ENCODE measurements at places on chromosomes 7 and 10. TPM values are rescaled to one million over a fixed set of nuclear protein-coding genes. Genes with fewer than 3 reads are reported as not detected.

DNA sequence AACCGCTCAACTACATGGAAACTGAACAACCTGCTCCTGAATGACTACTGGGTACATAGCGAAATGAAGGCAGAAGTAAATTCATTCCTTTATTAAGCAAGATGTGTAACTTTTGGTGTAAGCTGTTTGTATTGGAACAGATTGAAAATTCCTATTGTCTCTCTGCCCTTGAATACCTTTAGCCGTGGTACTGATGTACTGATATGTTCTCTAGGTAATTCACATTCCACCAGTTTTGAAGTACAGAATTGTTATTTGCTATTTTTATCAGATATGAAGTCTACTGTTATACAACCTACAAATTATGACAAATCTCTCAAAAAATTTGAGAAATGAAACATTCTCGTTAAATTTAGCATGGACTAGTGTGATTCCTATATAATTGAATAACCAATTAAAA, 17.7 kb downstream of the ZMYND11 start:
- H3K4me1 ChIP-seq = no peaks in the 10 kb centered on the region
- H3K36me3 ChIP-seq = no peaks in the 10 kb centered on the region
- H3K27ac ChIP-seq = no peak overlapping the region
- no peak for DNase-seq
- no peak overlapping the region for H3K4me3 ChIP-seq

DNA sequence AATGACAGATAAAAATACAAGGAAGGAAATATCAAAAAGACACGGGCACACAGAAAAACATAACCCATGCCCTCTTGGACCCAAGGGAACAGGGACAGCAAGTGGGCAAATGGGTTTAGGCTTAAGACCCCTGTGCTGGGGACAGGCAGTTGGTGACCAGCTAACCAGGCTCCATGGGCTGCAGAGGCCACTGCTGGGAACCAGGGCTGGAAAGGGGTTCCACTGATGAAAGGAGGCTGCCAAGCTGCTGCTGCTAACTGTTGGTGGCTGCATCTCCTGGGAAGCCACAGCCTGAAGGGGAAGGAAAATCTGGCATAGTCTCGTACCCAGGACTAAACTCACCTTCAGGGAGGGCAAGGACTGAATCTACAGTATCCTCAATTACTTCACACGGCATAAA, 579.2 kb upstream of the MGMT start:
- H3K27ac ChIP-seq = no peak overlapping the region
- no peaks in the 10 kb centered on the region for H3K27me3 ChIP-seq
- DNase-seq = no peak
- H3K4me3 ChIP-seq = no peak overlapping the region
- no peaks in the 10 kb centered on the region for H3K36me3 ChIP-seq

DNA sequence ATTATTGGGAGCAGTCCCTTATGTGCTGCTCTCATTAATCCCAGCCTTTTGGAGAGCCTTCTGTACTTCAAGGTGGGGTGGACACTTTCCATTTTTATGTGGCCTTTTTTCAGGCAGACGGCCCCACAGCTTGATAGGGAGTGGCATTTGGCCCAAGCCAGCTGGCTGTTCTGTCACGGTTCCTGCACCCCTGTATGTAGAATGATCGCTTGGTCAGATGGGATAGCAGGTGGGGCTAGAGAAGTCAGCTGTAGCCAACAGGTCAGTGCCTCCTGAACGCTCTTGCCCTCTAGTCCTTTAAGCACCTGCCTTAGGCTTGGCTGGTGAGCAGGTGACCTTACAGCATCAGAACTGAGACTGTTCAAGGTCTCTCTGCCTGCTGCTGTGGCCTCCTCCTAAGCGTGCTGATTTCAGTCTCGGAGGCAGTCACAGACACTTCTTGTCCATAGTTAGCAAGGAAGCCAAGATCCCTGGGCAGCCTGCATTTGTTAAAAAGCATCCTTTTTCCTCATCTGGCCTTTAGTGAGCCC, 95.3 kb downstream of the LRRC4 start:
- no peaks in the 10 kb centered on the region for H3K27me3 ChIP-seq
- no peak overlapping the region for H3K4me3 ChIP-seq
- no peak for DNase-seq
- H3K4me1 ChIP-seq = no peaks in the 10 kb centered on the region
- H3K27ac ChIP-seq = no peak overlapping the region

DNA sequence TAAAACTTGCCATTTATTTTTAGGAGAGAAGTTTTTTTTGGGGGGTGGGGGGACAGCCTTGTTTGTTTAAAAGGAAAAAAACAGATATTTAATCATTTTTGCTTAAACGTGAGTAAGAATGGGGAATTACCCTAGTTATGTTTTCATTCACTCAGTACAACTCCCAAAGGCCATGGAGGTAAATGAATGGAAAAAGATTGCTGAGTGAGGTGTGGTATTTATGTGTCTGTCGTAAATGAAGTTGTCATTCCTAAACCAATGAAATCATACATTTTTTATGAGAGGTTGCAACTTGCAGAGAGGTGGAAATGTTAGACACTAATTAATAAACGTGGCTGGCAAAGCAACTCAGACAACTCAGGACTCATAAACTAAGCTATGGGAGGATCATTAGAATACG, 218.1 kb downstream of the CELF2 start:
- H3K27me3 ChIP-seq = no peaks in the 10 kb centered on the region
- no peak overlapping the region for H3K4me3 ChIP-seq
- peaks cover 4% of the 10 kb centered on the region for H3K36me3 ChIP-seq
- peaks cover 52% of the 10 kb centered on the region for H3K4me1 ChIP-seq
- no peak overlapping the region for H3K27ac ChIP-seq

DNA sequence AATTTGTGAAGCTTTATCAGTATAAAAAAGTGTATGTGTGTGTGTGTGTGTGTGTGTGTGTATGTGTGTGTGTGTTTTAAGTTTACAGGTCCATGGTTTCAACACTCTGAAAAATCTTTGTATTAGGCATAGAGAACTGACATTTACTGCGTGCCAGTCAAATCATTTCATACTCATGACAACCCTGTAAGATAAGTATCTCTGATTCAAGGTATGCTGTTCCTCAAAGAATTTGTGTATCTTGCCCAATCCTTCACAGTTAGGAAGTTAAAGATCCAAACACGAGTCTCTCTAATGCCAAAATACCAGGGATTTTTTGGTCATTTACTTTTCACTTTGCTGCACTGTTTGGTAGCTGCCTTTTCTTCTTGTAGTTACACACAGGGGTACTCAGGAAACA, 1121.3 kb upstream of the AUTS2 start:
- no peak overlapping the region for H3K4me3 ChIP-seq
- no peaks in the 10 kb centered on the region for H3K36me3 ChIP-seq
- no peaks in the 10 kb centered on the region for H3K27me3 ChIP-seq
- no peaks in the 10 kb centered on the region for H3K4me1 ChIP-seq

DNA sequence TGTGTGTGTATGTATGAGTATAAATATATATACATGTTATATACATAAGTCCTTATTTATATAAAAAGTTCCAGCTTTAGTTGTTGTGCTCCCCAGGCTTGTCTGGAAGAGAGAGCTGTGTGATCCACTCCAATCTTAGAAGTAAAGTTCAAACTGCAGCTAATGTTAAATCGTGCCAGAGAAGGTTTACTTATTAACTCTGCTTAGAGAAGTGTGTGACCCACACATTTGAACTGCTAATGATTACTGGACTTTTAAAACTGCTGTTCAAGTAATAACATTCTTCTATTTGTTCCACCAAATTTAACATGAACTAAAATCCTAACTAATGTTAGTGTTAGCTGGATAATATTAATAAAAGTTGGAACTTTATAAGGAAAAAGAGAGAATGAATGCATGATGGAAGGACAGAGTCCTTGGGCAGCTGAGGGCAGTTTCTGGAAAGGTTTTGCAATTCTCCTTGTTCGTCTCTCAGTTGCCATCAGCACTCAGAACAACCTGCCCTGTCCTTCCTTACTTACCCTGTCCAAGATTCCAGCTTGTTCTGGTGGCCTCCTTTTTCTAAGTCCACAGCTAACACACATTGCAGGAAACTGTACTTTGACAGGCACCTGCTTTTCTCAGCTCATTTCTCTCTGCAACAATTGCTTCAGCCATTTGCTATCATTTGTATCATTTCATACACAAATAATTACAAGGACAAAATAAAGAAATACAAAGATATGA, 162.6 kb downstream of the FAM107B start:
- no peak for DNase-seq
- no peak overlapping the region for H3K27ac ChIP-seq
- no peaks in the 10 kb centered on the region for H3K27me3 ChIP-seq
- no peak overlapping the region for H3K4me3 ChIP-seq
- no peaks in the 10 kb centered on the region for H3K36me3 ChIP-seq
- H3K4me1 ChIP-seq = peaks cover 34% of the 10 kb centered on the region

- peaks cover 53% of the 10 kb centered on the region for H3K4me1 ChIP-seq
- DNase-seq = peak; percentile 37
- H3K4me3 ChIP-seq = no peak overlapping the region
- no peaks in the 10 kb centered on the region for H3K36me3 ChIP-seq
Observed at GRCh38 chr10:11720260-11720741, 21.9 kb upstream of the ECHDC3 start.

DNA sequence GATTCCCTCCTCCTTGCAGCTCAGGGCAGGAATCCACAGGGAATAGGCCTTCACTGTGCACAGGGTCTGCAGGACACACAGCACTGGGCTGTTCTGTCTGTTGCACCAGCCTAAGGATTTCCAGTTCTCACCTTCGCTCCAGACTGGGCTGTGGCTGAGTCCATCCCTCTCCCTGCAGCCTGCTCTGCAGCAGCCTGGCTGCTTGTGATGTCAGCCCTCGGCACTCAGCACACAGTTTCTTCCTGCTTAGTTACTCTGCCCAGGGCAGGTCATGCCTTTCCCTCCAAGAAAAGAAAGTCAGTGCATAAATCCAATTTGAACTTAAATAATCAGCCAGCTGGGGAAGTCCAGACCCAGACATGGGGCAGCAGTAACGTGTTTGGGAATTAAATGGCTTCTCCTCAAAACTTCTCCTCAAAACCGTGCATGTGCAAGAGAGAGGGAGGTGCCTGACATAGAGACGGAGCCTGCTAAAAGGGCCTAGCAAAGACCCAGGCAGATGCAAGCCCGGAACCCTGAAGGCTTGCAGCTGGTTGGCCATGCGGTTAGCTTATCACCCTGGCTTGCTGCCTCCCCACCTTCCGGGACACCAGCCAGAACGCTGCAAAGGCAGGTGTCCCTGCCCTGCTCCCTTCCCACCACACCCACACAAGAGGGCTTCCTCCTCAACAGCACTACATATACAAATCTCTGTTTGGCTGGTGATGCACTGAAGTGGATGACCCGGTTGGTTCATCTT, 10.9 kb upstream of the GDF2 start:
- H3K27me3 ChIP-seq = no peaks in the 10 kb centered on the region
- no peaks in the 10 kb centered on the region for H3K4me1 ChIP-seq
- no peaks in the 10 kb centered on the region for H3K36me3 ChIP-seq
- H3K27ac ChIP-seq = no peak overlapping the region

- peak overlapping the region; percentile 32 for H3K4me3 ChIP-seq
- DNase-seq = peak; percentile 68
- H3K27me3 ChIP-seq = no peaks in the 10 kb centered on the region
- peak overlapping the region; percentile 2 for H3K27ac ChIP-seq
Observed at GRCh38 chr10:4514445-4515108, 311.4 kb upstream of the AKR1E2 start.

DNA sequence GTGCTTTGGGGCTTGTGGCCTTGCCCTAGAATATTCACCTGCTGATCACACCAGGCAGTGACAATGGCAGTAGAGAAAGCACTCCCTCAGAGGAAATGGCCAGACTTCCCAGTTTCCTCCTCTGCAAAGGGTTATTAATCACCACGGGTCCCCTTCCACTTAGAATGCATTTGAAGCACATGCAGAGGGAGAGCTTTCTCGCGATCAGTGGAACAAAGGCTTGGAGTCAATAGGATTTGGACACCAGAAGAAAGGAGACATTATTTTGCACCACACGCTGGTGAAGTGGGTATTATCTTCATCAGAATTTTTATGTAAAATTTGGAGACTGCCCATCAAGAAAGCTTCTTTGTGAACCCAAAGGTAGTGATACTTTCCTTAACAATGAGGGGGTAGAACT, 35.4 kb upstream of the INHBA start:
- no peak overlapping the region for H3K4me3 ChIP-seq
- H3K36me3 ChIP-seq = no peaks in the 10 kb centered on the region
- H3K4me1 ChIP-seq = no peaks in the 10 kb centered on the region
- DNase-seq = no peak
- no peak overlapping the region for H3K27ac ChIP-seq
- H3K27me3 ChIP-seq = no peaks in the 10 kb centered on the region

DNA sequence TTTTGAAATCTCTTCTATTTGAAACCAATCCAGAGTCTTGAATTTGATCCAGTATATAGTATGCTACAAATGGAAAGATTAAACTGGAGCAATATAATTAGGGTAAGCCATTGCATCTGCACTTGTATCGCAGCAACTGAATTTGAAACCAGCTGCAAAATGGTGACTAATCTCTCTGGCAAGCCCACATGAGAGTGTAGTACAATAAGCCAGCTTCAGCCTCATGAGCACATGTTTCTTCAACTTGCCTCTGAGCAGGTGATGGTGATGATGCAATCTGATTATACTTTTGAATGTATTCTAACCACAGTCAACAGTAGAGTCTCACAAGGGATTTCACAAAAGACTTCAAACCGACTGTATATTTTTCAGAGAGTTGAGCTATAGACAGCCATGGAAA, 829 bp upstream of the RPA3 start:
- no peak overlapping the region for H3K4me3 ChIP-seq
- no peak for DNase-seq
- no peaks in the 10 kb centered on the region for H3K27me3 ChIP-seq
- no peaks in the 10 kb centered on the region for H3K36me3 ChIP-seq

GRCh38 chr7:44724276-44724675, 24.4 kb upstream of the ZMIZ2 start:
- H3K27ac ChIP-seq = no peak overlapping the region
- H3K4me3 ChIP-seq = no peak overlapping the region
- no peak for DNase-seq
- H3K27me3 ChIP-seq = no peaks in the 10 kb centered on the region

DNA sequence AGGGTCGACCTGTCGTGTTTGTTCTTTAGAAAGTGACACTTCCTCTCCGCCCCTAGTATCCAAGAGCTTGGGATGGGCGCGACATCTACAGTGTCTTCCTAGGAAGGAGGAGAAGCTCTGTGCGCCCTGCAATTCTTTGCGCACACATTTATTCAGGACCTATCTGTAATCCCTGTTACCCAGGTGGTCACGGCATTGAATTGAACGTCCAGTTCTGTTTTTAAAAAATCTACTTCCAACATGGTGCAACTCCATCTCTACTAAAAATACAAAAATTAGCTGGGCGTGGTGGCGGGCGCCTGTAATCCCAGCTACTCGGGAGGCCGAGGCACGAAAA, 606 bp upstream of the LAMB1 start:
- H3K4me1 ChIP-seq = peaks cover 21% of the 10 kb centered on the region
- H3K27me3 ChIP-seq = peaks cover 13% of the 10 kb centered on the region
- H3K27ac ChIP-seq = no peak overlapping the region
- no peaks in the 10 kb centered on the region for H3K36me3 ChIP-seq
- H3K4me3 ChIP-seq = no peak overlapping the region
- no peak for DNase-seq

Gene HSPA12A
- total RNA-seq = 18.8 TPM

Gene OPALIN
- not detected for total RNA-seq

Gene TACC2
- total RNA-seq = not detected

Gene GRM3
- not detected for total RNA-seq

Gene RPP38
- 24.5 TPM for total RNA-seq
